Neural progenitor cell (in vitro differentiated cells): ENCODE measurements at places on chromosomes 5 and 9.
A peak's percentile ranks its signal among the peaks of the same experiment; 100 is the strongest.

DNA sequence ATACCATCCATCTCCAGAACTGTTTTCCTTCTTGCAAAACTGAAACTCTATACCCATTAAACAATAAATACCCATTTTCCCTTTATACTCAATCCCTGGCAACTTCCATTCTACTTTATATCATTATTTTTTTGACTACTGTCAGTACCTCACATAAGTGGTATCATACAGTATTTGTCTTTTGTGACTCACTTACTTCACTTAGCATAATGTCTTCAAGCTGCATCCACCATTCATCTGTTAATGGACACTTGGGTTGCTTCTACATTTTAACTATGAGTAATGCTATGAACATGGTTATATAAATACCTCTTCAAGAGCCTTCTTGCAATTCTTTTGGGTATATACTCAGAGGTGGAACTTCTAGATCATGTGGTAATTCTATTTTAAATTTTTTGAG, 11.6 kb upstream of the TYRP1 start:
- H3K4me3 ChIP-seq: no peak overlapping the region
- no peaks in the 10 kb centered on the region for H3K27me3 ChIP-seq
- no peak overlapping the region for H3K27ac ChIP-seq
- no peak for DNase-seq

DNA sequence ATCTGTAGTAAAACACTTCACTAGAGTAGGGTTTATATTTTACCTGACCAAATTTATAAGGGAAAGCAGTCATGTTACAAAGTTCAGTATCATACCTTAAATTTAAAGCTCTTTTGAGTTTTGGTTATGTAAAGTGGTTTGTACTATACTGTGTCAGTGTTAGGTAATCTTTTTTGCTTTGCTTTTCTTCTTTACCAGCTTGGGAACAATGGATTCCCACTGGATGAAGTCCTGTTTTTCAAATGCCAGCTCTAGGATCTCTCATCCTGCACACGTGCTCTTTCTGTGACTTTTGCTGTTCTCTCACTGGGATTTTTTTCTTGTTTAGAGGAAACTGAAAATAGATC, 15.9 kb downstream of the CYSTM1 start:
- no peaks in the 10 kb centered on the region for H3K36me3 ChIP-seq
- H3K27ac ChIP-seq: no peak overlapping the region
- peaks cover 21% of the 10 kb centered on the region for H3K4me1 ChIP-seq

GRCh38 chr9:126682928-126683697, 69.4 kb downstream of the LMX1B start:
- peak; percentile 68 for DNase-seq
- no peaks in the 10 kb centered on the region for H3K4me1 ChIP-seq
- peaks cover 100% of the 10 kb centered on the region for H3K27me3 ChIP-seq
- no peaks in the 10 kb centered on the region for H3K36me3 ChIP-seq

DNA sequence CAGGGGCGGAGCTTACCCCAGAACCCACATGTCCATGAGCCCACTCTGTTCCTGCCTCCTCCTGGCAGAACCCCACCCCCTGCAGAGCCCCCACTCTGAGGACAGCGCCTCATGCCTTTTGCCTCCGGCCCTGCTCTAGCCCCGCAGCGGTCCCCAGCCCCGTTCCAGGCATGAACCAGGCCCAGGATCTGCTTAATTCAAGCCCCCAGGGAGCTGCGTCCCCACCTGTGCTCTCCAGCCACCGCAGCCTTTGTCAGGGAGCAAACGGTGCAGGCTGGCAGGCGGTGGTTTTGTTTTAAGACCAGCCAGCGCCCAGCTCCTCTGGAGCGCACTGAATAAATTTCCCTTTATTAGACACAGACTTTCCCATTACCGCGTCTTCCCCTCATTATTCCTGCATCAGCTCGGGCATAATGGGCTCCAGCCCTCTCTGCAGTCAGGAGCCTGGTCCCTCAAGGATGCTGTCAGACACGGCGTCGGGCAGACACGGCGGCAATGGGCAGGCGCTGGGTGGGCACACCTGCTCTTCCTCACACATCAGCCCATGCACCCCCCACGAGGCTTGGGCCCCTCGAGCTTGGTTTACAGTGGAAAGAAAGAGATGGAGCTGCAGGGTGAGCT, 137.6 kb downstream of the OLFM1 start:
- H3K27ac ChIP-seq: no peak overlapping the region
- no peaks in the 10 kb centered on the region for H3K27me3 ChIP-seq
- peak; percentile 77 for DNase-seq
- no peak overlapping the region for H3K4me3 ChIP-seq
- H3K4me1 ChIP-seq: peaks cover 27% of the 10 kb centered on the region

DNA sequence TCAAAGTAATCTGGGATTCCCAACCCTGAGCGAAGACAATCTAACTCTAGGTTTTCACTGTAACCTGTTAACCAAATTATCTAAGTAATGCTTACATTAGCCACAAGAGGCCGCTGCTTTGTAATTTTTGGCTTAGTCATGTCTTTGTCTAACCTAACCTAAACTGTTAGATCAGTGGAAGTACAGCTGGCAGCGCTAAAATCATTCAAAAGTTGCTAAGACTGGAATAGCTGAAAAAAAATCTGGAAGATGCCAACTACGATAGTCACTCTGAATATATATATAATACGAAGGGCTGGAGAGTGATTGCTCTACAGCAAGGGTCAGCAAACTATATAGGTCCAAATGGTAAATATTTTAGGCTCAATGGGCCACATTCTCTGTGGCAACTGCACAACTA, 60.2 kb downstream of the FBXO38 start:
- peaks cover 14% of the 10 kb centered on the region for H3K36me3 ChIP-seq
- H3K4me3 ChIP-seq: no peak overlapping the region
- peak; percentile 76 for DNase-seq
- H3K27ac ChIP-seq: no peak overlapping the region

GRCh38 chr5:13601112-13601511, 343.4 kb downstream of the DNAH5 start:
- H3K27ac ChIP-seq: no peak overlapping the region
- no peak overlapping the region for H3K4me3 ChIP-seq
- no peaks in the 10 kb centered on the region for H3K36me3 ChIP-seq
- H3K27me3 ChIP-seq: no peaks in the 10 kb centered on the region
- no peaks in the 10 kb centered on the region for H3K4me1 ChIP-seq

GRCh38 chr5:143738417-143739401, 73.3 kb upstream of the HMHB1 start:
- H3K27me3 ChIP-seq: no peaks in the 10 kb centered on the region
- DNase-seq: no peak
- H3K4me3 ChIP-seq: no peak overlapping the region

- H3K4me1 ChIP-seq: peaks cover 2% of the 10 kb centered on the region
- no peak for DNase-seq
- no peak overlapping the region for H3K4me3 ChIP-seq
- H3K36me3 ChIP-seq: no peaks in the 10 kb centered on the region
Measured at GRCh38 chr5:59341760-59342159, 551.8 kb downstream of the PDE4D start.

GRCh38 chr9:36461323-36461722, 61.3 kb upstream of the RNF38 start:
- H3K36me3 ChIP-seq: no peaks in the 10 kb centered on the region
- peaks cover 17% of the 10 kb centered on the region for H3K4me1 ChIP-seq
- no peaks in the 10 kb centered on the region for H3K27me3 ChIP-seq

DNA sequence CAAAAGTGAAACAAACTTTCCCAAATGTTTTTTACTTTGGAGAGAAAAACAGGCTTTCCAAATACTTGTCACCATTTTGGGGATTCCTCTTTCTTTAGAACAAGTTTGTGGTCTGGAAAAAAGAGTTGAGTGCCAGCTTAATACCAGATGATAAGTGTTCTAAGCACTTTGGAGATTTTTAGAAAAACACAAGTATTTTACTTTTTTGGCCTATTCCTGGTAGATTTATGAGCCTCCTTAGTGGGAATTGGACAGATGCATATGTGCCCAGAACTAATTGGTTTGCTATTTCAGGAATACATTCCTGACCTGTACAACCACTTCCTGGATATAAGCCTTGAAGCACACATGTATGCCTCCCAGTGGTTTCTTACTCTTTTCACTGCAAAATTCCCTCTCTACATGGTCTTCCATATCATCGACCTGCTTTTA, 40.5 kb downstream of the GPR21 start:
- H3K36me3 ChIP-seq: peaks cover 22% of the 10 kb centered on the region
- no peak overlapping the region for H3K27ac ChIP-seq
- DNase-seq: no peak

DNA sequence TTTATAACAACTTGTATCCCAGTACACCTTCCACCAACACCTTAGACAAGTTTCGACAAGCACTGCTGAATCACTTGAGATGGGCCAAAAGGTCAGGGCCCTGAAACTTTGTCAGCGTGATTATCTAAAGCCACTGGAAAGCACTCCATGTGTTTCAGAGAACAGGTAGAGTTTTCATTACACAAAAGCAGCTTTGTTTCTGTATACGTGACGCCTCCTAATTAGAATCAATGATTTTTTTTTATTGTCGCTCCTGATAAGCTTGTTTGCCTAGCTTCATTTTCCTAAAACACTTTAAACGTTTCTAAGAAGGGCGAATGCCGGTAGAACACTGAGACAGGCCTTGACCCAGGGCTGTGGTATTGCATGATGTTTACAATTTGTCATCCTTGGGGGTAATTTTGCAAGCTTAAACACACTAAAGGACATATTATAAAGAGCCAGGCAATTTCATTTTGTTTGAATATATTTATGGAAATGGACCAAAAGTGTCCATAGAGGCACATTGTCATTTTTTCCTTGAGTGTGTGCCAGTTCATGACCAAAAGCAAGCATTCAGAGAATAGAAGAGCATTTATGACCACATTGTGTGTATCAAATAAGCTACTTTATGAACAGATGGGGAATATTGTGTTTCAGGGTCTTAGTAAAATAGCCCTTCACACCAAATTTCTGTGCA, 193.6 kb downstream of the GLIS3 start:
- no peaks in the 10 kb centered on the region for H3K36me3 ChIP-seq
- no peak overlapping the region for H3K4me3 ChIP-seq
- DNase-seq: no peak
- peaks cover 29% of the 10 kb centered on the region for H3K4me1 ChIP-seq

- H3K27me3 ChIP-seq: no peaks in the 10 kb centered on the region
- H3K4me3 ChIP-seq: no peak overlapping the region
- H3K4me1 ChIP-seq: no peaks in the 10 kb centered on the region
- no peaks in the 10 kb centered on the region for H3K36me3 ChIP-seq
- DNase-seq: no peak
- H3K27ac ChIP-seq: no peak overlapping the region
Measured at GRCh38 chr5:176570044-176570443, 20.9 kb downstream of the CDHR2 start.

DNA sequence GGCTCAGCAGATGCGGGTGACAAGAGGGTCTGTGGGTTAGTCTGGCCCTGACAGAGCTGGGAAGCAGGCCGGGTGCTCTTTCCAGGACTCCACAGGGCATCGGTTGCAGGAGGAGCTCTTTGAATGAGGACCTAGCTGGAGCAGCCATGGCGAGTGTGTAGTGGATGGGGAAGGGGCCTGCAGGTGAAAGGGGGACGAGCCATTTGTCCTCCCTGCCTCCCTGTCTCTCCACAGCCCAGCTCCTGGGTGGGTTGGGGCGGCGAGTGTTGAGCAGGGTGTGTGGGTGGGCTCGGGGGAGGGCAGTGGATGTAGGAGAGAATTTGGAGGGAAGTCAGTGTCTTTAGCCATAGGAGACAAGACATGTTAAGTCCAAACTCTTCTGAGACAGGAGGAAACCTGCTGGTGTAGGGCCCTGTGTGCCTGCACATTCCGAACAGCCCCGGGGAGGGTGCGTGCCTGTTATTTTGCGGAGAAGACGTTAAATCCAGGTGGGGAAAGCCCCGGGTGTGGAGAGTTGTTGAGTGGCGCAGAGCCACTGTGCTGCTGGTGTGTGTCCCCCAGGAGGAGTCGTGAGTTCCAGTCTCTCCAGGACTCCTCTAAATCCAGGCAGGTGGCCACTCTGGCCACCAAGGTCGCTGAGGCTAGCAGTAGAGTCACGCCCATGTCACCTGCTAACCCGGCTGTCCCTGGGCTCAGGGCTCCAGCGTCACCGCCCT, 73.6 kb downstream of the PSMB7 start:
- DNase-seq: no peak
- H3K27me3 ChIP-seq: no peaks in the 10 kb centered on the region
- H3K36me3 ChIP-seq: no peaks in the 10 kb centered on the region
- H3K4me3 ChIP-seq: no peak overlapping the region

GRCh38 chr5:169029661-169030274, 271.2 kb downstream of the SLIT3 start:
- H3K4me1 ChIP-seq: peaks cover 31% of the 10 kb centered on the region
- H3K27me3 ChIP-seq: no peaks in the 10 kb centered on the region
- DNase-seq: no peak
- H3K4me3 ChIP-seq: no peak overlapping the region
- no peaks in the 10 kb centered on the region for H3K36me3 ChIP-seq

DNA sequence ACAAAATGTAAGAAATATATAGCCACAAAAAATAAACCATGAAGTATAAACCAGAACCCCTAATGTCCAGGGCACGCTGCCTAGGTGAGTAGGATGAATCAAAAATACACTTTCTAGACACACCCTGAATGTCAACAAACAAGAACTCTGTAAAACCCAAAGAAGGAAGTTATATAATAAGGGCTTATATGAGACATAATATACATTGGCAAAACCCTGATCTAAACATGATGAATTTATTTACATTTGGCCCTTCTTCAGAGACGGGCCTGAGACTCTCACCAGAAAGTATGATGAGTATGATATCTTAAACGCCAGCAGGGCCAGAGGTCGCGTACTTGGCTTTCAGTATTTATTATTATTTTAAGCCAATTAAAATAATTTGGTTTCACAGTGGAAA, 125.1 kb upstream of the FST start:
- H3K4me1 ChIP-seq: no peaks in the 10 kb centered on the region
- no peaks in the 10 kb centered on the region for H3K36me3 ChIP-seq
- no peak overlapping the region for H3K27ac ChIP-seq
- H3K4me3 ChIP-seq: no peak overlapping the region
- no peaks in the 10 kb centered on the region for H3K27me3 ChIP-seq

DNA sequence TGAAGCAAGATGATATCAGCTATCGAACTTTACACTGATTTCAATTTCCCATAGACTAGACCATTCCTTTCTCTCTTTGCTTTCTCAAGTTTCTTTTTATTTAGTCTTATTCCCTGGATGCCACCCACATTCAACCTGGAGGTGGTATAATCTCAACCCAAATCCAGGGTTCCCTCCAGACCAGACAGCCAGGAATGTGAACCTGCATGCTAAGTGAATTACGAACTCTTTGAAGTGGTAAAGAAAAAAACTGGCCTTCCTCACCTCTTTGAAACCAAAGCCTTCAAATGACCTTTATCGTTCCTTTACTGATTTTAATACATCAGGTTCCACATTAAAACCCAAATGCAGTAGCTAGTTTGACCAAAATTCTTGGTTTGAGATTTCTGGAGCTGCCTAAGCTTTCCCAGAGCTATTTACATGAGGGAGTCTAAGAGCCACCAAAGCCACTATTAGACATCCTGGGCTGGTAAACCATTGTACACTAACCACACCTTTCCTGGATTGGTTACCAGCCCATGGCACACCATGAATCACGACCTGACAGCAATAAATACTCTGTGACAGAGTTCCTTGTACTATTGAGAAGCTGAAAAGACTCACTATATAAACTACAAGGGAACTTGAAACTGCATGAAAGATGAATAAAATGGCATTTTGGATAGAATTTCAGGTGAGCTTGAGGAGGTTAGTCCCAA, 323.7 kb downstream of the ADAMTS6 start:
- no peaks in the 10 kb centered on the region for H3K27me3 ChIP-seq
- H3K4me1 ChIP-seq: no peaks in the 10 kb centered on the region
- H3K4me3 ChIP-seq: no peak overlapping the region
- no peak overlapping the region for H3K27ac ChIP-seq

GRCh38 chr5:133398646-133399101, 213.7 kb downstream of the FSTL4 start:
- no peak overlapping the region for H3K27ac ChIP-seq
- peaks cover 43% of the 10 kb centered on the region for H3K4me1 ChIP-seq

- no peaks in the 10 kb centered on the region for H3K36me3 ChIP-seq
- peaks cover 39% of the 10 kb centered on the region for H3K4me1 ChIP-seq
- H3K27me3 ChIP-seq: no peaks in the 10 kb centered on the region
- no peak for DNase-seq
- H3K27ac ChIP-seq: no peak overlapping the region
- no peak overlapping the region for H3K4me3 ChIP-seq
Measured at GRCh38 chr9:81656004-81656403, 33.3 kb downstream of the TLE1 start.
